ENCODE measurements at places on chromosomes 4 and X.

- DNase-seq = no peak
Measured at GRCh38 chr4:99651811-99652485, 5.7 kb downstream of the C4orf54 start.

GRCh38 chr4:188915175-188915574 is 775.9 kb downstream of the TRIML1 start:
- DNase-seq = no peak

GRCh38 chr4:48420144-48420543 is 63.0 kb upstream of the SLC10A4 start:
- no peak for DNase-seq

GRCh38 chr4:141977433-141977832 is 341.1 kb downstream of the IL15 start:
- DNase-seq = no peak

DNA sequence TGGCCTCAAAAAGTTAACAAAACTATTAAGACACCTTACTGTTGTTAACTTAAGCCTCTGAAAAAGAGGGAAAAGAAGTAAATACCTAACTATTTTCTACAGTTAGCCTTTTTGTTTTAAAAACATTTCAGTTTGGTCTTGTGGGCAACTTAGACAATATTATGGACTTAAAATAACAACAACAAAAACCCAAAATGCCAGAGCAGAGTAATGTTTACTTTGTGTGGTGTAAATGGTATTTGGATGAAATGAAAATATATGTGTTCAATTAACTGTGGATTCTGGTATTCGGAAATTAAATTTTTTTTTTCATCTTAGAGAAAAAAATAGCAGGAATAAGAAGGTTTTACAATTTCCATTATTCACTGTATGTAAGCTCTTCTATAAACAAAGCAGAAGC is 79.6 kb upstream of the NPNT start:
- DNase-seq = no peak

DNA sequence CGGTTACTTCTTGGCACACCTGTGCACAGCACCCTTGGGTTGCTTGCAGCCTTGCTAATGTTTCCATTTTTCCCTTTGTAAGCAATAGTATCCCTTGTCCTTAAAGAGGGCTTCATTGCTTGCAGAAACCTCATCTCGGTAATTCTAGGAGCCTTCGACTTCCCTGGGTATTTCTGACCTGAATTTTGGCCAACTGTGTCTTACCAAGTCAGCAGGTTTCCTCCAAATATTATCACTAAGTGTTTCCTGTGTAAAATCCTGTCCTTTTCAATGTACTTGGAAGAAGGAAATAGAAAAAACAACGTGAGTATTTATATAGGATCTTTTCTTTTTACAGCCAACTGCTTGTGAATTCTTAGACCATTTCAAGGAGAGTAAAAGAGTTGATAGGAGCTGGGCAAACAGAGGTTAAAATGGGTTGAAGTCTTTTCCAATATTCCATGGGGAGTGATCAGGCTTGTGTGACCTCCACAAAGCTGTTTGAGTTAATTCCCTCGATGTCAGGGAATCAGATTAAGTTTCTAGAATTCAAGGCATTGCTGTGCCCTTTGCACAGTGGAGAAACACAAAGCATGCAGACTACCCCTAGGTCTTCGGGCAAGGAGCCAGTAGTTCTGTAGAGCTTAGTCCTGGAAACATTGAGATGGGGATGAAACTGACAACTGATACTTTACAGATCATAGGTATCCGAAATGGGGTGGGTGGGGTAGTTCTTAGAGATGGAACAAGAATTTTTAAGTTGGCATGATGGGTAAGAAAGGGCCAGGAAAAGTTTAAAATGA is 209.9 kb downstream of the CPE start:
- DNase-seq = no peak

DNA sequence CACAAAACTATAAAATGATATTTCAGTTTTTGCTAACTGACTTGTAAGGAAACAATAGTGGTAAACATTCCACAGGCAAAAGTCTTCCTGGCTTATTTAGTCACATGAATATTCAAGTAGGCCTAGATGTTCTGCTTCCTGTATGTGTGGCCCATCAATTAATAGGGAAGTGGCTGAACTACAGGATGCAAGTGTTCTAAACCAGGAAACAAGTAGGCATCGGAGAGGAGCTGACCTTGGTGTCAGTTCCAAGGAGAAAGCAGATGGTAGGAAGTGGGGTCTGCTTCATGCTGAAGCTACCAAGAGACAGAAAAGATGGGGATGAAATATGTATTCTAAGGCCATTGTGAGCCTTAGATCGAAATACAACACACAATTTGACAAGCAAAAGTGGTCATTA is 149.7 kb downstream of the ANTXR2 start:
- DNase-seq = no peak

DNA sequence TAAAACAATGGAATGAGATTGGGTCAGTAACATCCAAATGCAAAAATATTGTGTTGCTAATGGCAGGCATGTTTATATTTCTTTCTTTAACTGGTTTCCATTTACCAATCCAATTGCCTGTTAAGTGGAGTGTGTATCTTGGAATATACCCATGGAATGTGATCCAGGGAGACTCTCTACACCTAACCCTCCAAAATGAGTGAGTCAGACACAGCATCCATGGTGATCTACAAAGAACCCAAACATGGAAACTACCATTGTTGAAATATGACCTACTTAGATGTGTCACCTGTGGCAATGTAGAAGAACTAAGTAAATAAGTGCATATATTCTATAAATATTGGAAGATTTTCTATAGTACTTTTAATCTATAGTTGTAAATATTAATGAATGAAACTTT is 110.3 kb downstream of the AREG start:
- DNase-seq = no peak

- no peak for DNase-seq
Measured at GRCh38 chrX:154019061-154019621, 561 bp downstream of the IRAK1 start.

DNA sequence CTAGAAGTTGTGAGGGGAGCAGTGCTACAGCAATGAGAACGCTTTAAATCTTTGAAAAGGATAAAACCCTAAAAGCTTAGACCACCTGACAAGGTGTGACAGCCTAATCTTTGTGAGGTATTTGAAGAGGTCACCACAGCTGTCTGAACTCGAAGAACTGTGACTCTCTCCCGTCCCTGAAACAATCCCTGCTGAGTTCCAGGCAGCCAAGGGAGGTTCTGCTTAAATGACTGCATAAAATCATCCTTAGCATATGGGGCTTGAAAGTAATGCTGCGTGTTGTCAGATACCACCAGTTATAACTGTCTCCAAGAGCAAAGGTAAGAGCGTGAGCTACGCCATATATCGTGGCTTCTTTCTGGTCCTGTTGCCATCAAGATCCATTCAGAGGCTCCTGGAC is 696.3 kb downstream of the PCDH7 start:
- no peak for DNase-seq

DNA sequence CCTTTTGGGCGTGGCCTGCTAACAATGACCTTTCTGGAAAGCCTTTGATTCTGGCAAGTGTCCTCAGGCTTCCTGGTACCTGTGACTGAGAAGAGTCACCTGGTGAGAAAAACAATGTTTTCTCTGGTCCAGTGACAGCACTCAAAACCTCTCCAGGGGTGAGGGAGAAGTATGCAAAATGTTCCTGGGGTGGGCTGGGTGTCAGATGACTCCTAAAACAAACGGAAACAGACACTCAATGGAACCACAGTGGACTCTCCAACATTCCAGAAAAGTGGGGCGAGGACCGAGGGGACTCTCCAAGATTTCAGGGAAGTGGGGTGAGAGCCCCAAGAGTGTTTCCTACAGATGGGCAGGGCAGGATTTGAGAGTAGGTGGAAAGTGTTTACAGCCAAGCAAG is 69.5 kb downstream of the ANAPC4 start:
- no peak for DNase-seq

DNA sequence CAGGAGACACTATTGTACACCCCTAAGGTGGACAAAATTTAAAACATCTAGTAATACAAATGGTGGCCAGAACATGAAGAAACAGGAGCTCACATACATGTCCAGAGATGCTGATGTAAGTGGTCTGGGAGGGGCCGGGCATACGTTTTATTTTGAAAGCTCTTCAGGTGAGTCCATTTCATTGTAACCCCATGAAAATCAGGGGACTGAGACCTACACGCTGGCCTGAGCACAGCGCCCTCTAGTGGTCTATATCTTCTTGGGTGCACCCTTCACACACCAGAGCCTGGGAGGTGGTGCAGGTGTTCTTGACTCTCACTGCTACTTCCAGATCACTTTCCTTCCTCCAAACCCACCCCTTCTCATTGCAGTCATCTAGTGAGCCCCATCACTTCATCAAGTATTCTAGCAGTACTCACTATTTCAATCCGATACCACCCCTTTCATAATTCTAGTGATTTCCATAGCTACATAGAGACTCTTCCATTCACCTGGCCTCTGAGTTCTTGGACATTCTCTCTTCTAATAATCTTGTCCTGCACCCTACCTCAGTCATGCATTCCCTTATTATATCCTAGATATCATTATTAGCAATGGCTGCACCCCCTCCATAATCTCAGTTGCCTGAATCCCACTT is 4.3 kb upstream of the TLR6 start:
- peak; percentile 34 for DNase-seq

DNA sequence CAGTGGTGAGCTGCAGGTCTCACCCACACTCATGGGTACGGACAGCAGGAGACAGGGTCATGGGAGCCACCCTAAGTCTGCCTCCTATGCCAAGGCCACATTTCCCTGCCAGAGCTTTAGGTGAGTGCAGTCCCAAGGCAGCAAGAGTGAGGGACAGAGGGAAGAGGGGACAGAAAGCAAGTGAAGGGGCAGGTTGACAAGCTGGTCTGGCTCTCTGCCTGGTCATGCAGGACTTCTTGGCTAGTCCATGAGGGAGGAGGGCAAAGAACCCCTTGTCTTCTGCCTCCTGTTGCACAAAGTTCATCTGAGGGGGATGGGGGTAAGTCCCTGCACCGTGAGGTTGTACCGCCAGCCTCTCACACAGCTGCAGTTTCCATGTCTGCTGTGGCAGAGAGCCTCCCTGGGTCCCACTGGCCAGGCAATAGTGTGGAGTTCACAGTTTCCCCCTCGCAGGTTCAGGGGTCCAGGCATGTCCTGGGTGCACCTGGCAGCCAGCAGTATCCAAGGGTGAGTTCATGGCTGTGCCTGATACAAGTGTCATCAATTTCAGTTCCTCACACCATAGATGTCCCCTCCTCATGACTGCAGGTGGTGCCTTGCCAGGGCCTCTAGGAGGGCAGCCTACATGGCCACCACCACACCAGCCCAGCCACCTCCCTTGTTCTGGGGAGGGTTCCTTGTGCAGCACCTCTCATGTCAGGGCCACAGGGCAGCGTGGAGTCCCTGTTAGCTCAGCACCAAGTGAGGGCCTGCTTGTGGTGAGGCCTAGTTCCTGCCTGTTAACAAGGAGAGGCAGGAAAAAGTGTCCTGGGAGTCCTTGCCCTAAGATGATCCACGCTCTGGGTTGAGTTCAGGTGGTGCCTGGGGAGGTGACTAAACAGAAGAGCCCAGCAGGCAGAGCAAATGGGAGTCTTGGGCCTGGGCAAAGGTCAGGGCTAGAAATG is 72.5 kb downstream of the ADRA2C start:
- DNase-seq = no peak

DNA sequence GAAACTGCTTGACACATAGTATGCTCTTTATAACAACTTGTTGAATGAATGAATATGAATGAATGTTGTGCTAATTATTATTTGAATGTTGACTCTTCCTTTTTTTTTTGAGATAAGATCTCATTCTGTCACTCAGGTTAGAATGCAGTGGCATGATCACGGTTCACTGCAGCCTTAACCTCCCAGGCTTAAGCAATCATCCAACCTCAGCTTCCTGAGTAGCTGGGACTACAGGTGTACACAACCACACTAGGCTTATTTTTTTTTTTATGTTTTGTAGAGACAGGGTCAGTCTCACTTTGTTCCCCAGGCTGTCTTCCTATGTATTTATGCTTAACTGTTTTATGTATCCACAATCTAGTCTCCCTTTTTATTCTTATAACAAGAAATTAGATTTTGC is 114.7 kb upstream of the WDFY3 start:
- no peak for DNase-seq

DNA sequence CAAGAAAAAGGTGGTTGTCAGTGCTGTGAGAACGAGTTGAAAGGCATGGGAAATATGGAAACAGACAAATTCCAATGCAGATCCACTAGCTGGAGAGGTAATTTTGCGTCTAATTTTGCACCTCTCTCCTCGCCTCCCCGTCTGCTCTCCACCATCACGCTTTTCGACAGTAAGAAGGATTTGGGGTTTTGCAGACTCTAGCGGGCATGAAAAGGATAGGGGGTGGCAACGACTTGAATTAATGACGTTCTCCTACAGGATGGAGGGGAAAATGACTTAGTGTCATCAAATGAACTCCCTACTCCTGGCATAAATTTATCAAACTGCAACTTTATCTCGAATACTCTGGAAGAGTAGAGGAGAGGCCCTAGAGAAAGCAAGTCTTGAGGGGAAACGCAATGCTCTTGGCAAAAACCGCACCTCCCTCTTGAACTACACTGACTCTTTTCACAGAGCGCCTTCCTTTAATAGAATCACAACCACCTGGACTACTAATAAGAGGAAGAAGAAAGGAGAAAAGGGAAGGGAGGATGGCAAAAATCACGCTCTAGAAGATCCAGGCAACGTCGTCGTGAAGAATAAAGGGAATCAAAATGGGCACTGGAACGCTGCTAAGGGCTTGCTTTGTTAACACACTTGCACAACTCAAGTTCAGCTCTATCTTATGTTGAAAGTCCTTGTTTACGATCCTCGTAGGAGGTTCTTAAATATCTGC is 871 bp upstream of the SLITRK2 start:
- DNase-seq = no peak

- DNase-seq = no peak
Measured at GRCh38 chr4:85459736-85460135, 15.2 kb upstream of the ARHGAP24 start.

DNA sequence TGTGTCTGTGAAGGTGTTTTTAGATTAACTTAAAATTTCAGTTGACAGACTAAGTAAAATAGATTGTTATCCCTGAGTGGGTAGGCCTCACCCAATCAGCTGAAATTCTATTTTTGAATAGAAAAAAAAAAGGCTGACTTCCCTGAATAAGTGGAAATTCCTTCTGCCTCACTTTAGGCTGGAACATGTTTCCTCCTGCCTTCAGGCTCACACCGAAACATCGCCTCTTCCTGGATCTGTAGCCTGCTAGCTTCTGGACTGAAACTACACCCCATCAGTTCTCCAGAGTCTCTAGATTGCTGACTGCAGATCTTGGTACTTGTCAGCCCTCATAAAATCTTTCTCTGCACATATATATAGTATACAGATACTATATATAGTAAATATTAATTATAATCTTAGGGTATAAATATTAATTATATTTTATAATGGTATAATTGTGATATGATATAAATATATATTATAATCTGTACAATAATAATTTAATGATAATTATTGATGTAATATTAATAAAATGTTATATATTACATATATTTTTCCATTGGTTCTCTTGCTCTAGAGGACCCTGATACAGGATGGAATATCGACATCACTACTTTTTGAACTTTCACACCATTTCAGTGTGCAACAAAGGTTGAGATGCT is 13.7 kb upstream of the SLIT2 start:
- no peak for DNase-seq

GRCh38 chr4:156547439-156547838 is 424.2 kb downstream of the PDGFC start:
- DNase-seq = no peak

- no peak for DNase-seq
Measured at GRCh38 chr4:100790836-100791615, 273.2 kb upstream of the EMCN start.

GRCh38 chr4:40308528-40309122 is 26.5 kb upstream of the CHRNA9 start:
- no peak for DNase-seq

GRCh38 chr4:27000820-27001219 is 140.2 kb downstream of the STIM2 start:
- no peak for DNase-seq

All from stimulated activated CD4-positive, alpha-beta T cell treated with anti-CD3 and anti-CD28 coated beads, Interleukin-1b, Interleukin-23, amount 100 ng/mL, for 1 hour (primary cell).